ENCODE measurements at places on chromosomes 11 and 22.

- DNase-seq: peak; percentile 43
Observed at GRCh38 chr11:30917859-30918478, 331.8 kb upstream of the MPPED2 start.

GRCh38 chr11:87002918-87003317 is 34.8 kb upstream of the TMEM135 start:
- no peak for DNase-seq

DNA sequence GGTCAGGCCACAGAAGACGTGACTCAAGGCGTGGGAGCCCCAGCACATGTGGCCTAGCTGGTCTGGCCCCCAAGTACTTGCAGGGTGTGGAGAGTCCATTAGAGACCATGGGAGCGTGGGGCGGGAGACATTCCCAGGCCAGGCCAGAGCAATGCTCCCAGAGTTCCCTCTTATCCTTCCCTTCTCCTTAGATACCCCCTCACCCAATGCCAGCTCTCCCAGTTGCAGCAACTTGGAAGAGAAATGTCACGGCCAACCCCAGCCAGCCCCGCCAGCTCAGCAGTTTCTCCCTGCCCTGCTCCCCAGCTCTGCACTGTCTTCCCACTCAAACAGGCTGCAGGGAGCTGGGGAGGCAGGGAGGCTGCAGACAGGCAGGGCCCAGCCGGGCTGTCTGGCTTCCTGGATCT is 65.4 kb upstream of the TSPAN18 start:
- DNase-seq: no peak

- no peak for DNase-seq
Observed at GRCh38 chr11:121933694-121934093, 182.3 kb downstream of the BLID start.

DNA sequence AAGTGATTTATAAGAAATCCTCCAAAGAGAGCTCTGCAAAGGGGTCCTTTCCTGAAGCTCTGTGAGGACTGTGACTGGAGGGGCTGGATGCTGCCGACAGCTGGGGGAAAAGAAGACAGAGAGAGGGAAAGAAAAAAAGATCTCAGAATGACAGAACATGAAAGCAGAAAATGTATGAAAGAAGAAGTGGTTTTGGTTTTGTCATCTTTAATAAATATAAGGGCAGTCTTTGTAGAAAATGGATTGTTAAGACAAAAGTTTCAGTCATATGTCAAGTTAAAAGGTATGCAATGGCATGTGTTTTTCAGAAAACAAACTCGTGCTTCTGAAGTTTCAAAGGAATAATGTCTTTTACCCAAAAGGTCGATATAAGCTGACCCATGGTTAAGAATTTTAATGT is 105.5 kb downstream of the CCDC83 start:
- DNase-seq: no peak

DNA sequence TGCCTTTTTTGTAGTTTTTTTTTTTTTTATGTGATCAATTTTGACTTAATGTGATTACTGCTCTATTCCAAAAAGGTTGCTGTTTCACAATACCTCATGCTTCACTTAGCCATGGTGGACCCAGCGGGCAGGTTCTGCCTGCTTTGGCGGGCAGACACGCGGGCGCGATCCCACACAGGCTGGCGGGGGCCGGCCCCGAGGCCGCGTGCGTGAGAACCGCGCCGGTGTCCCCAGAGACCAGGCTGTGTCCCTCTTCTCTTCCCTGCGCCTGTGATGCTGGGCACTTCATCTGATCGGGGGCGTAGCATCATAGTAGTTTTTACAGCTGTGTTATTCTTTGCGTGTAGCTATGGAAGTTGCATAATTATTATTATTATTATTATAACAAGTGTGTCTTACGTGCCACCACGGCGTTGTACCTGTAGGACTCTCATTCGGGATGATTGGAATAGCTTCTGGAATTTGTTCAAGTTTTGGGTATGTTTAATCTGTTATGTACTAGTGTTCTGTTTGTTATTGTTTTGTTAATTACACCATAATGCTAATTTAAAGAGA is 12.5 kb downstream of the CCND1 start:
- DNase-seq: no peak

DNA sequence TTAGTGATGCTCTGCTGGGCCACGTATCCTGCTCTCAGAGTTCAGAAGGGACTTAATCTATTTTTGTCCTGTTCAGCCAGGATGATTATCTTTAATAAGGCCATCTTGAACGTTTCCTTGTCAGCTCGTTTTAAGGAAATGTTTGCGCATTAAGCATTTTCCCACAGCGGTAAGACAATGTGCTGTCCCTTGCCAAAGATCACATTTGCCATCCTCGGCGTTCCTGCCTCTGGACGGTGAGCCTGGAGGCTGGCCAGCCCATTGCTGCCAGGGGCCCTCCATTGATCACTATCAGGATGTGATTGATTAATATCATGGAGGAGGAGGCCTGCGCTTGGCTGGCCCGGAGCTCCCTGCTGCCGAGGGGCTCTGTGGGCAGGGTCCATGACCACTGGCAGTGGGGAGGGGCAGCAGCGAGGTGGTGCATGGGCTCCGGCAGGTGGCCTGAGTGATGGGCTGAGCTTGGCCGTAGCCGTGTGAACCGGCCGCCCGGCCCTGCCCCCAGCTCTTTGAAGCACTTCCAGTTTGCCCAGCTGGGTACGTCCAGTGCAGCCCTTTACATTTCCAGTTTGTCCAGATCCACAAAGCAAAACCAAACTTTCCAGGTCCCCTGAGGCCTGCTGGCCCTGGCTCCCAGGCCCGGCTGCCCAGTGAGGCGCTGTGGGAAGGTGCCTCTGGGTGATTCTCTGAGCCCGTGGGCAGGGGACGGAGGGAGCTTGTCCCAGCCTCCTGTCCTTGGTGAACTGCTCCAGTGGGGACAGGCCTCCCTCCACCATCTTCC is 49.5 kb upstream of the SMIM38 start:
- no peak for DNase-seq

DNA sequence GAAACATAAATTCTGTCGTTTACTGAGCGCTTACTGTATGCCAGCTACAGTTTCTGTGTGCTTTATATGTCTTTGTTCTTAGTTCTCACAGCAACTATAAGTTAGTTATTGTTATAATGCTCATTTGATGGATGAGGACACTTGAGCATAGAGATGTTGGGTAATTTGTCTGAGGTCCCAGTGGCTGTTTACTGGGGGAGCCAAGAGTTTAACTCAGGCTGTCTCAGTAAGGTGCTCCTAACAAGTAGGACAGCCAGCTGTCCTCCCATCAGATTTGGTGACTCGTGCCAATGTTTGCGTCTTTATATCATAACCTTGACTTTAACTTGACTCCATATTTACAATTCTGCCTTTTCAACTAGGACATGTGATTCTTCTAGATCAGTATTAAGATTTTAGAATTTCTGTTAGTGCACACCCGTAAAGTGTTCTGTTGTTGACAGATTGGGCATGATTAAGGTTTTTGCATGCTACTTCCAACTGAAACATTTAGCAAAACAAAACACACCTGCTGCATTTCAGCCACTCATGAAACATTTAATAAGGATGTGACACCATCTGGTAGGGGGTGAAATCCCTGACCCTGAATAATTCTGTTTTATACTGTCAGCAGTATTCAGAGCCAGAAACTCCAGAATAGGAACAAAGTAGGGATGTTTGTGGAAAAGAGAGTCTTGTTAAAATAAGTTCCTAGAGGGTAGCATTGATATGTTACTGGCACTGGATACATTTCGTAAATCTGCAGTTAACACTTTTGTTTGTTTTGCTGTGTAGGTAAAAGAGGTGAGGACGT is 1.9 kb downstream of the REXO2 start:
- DNase-seq: peak; percentile 37

- no peak for DNase-seq
Observed at GRCh38 chr11:44824300-44824704, 97.5 kb downstream of the TSPAN18 start.

DNA sequence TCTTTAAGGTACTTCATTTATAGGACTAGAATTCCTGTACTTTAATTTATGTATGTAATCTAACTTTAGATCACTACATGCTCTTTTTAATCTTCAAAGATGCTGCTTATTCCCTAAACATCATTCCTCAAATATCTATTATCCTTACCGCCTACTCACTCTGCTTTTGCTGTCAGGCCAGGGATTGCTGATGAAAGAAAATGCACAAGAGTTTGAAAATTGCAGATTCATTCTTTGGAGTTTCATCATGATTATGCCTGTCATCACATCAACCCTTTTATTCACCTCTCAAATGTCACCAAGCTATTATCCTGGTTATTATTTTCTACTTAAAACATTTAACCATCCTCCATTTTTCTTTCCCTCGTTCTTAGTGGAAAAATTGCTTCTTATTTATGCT is 802.7 kb downstream of the METTL15 start:
- no peak for DNase-seq
